Umbilical cord (tissue), 2 donors: ENCODE measurements at places on chromosomes 5 and 9.

- no peak for DNase-seq
Observed at GRCh38 chr5:82374637-82375036, 96.5 kb upstream of the RPS23 start.

- DNase-seq: no peak
Observed at GRCh38 chr5:108641596-108641995, 106.1 kb upstream of the FER start.

GRCh38 chr5:40268088-40268487 lies 411.6 kb upstream of the PTGER4 start:
- peak; percentile 11 for DNase-seq

GRCh38 chr9:97237311-97237786 lies 70.1 kb upstream of the CCDC180 start:
- DNase-seq: no peak

- no peak for DNase-seq
Observed at GRCh38 chr5:130333089-130333488, 428.8 kb downstream of the CHSY3 start.

- no peak for DNase-seq
Observed at GRCh38 chr5:106757672-106758071, 913.1 kb downstream of the EFNA5 start.

GRCh38 chr9:21833090-21833801 lies 30.8 kb downstream of the MTAP start:
- DNase-seq: no peak

GRCh38 chr5:151667083-151667482 lies 19.6 kb downstream of the SPARC start:
- no peak for DNase-seq

- no peak for DNase-seq
Observed at GRCh38 chr5:121982893-121983285, 21.1 kb downstream of the SRFBP1 start.

GRCh38 chr5:149528281-149529060 lies 22.8 kb downstream of the CSNK1A1 start:
- DNase-seq: no peak

DNA sequence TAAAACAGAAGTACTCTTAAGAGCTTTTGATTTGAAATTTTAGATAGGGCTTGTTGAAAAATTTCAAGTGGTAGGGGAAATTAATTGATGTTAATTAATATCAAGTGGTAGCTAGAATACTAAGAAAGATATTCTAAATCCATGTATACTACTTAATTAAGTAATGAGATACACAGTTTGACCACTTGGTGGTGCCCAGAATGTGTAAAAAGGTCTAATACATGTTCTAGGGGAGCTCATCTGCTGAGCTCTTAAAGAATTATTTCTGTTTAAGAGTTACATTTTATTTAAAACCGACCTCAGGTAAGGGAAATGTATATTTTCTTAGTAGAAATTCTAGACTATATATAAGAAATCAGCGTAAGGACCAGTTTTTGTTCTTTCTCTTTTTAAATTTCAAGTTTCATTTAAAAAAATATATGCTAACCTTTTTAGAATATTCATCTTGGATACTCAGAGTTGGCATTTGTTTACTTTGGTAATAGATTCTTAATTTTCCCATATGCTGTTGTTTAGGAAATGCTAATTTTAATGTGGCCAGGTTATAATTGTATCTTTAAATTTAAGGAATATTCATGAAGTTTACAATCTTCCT lies 61.5 kb downstream of the LNPEP start:
- DNase-seq: peak; percentile 57

DNA sequence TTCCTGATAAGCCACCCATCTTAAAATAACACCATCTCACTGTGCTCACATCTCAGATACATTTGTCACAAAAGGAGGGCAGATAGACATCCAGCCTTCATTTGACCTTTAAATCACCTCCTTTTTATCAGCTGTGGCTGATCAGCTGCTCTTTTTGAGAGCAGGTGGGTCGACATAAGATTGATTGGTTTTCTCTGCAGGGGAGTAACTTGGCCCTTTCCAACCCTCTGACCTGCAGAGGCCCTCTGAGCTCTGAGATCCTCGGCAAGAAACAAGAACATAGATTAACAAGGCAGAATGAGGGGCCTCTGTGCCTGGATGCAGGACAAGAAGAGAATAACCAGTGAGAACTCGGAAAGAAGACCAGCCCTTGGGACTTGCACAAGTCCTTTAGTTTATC lies 33.5 kb upstream of the GLRA1 start:
- DNase-seq: no peak

DNA sequence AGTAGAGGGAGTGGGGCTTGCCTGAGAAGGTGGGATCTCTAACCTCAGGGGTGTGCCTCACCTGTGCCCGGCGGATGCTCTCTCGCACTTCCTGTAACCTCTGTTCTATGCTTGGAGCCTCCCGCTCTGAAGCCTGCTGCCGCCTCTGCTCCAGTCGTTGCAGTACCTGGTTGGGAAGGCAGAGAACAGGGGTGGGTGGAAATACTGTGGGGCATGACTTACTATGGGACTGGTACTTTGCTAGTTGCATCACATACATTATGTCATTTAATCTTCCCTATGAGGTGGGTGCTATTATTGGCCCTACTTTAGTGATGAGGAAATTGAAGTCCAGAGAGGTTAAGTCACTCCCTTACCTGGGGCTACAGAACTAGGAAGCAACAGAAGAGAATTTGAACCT lies 5.2 kb downstream of the FCHSD1 start:
- no peak for DNase-seq

DNA sequence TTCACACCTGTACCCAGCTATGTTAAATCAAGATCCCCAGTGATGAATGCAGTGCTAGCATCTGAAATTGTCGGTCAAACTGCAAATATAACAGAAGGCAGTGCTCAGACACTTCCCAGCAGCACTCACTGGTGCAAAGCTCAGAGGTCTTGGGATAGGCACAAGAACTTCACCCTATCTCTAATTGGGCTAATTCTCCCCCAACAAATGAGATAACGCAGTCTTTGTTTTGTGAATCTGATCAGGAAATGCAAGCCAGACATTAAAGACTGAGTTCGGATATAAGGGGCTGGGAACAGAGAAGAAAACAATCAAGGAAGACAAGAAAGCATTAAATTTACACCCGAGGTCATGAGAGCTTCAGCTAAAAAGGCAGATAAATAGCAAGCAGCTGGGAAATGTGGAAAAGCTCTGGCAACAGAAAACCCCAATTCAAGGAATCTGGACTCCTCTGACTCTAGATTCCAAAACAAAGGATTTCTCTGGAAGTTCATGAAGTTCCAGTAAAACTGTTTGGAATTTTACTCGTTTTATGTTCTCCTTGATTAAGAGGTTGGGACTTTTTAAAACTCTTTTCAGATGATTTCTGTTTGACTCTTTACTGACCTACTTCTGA lies 65.1 kb downstream of the GNA14 start:
- no peak for DNase-seq

DNA sequence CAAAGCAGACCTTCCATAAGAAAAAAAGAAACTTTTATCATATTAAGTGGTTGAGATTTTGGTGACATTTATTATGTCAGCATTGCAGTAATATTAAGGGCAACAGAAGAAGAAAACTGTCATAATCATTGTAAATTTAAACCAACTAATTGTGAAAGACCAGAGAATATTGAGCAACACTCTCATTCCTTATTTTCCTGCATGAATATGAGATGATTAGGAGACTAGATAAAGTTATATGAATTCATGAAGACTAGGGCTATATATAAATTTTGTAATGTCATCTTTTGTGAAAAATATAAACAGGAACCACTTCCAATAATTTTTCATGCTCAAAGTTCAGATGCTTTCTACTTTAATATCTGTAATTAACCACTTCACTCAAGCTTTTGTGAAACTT lies 974.5 kb upstream of the CDH10 start:
- DNase-seq: no peak

GRCh38 chr5:5318426-5319190 lies 103.9 kb upstream of the ICE1 start:
- peak; percentile 34 for DNase-seq

- DNase-seq: no peak
Observed at GRCh38 chr5:15549961-15550360, 50.0 kb downstream of the FBXL7 start.

DNA sequence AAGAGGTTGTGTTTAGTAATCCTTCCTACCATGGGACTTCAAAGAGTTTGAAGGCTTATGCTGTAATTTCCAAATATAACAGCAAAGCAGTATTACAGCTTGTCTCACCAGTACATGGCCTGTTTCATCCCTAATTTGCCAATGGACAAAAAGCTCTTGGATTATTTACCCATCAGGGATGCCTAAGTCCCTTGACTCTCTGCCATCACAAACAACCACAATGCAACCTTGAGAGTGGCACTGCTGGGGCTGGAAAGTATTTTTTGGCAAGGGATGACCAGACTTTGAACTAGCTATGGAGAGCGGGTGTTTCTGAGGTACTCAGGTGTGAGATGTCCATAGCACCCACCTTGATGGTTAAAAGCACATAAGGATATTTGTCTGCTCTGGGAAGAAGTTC lies 9.1 kb downstream of the MAMDC2 start:
- no peak for DNase-seq

DNA sequence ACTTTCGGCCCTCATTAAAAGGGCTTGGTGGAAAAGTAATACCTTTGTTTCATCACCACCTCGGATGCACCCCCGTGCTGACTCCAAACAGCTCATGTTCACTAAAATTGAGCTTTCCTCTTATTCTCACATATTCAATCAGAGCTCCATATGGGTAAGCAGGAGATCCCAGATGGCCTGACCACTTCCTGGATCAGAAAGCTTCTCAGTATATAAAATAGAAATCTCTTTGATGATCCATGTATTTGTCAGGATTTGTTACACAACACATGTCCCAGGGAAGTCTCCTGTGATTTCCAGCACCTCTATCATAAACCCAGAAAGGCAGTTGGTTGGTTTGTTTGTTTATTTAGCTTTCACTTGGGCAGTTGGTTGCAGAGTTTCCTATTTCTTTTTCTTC lies 402.0 kb downstream of the MLLT3 start:
- DNase-seq: peak; percentile 47

GRCh38 chr5:107669096-107670031 lies 1.4 kb downstream of the EFNA5 start:
- peak; percentile 46 for DNase-seq

DNA sequence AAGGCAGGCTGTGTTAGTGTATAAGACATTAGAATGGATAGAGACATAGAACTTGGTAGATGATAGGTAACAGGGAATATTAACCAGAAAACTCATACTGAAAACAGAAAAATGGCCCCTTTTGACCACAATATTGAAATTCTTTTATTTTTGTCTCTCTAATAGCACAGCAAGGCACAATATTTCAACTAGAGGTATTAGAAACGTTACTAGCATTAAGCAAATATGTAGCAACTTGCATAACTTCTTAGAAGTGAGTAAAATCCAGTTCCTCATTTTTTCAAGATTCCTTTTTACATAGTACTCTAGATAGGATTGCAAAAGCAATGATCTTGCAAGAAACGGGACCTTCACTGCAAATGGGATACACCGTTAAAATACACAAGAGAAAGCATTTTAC lies 102.7 kb upstream of the VCAN start:
- peak; percentile 6 for DNase-seq

DNA sequence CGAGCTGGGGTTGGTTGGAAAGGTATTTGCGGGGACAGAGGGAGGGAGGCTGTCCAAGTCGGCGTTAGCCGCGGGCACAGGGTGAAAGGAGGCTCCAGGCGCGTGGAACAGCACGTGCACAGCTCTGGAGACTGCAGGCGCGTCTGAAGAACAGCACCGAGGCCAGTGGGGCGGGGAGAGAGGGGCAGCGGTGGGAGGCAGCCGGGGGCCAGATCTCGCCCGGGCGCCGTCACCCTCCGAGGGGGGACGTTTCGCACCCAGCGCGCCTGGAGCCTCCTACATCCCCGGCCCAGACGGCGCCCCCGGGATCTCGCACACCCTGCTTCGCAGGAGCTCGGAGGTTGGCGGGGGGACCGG lies 79.6 kb downstream of the NTNG2 start:
- DNase-seq: no peak

DNA sequence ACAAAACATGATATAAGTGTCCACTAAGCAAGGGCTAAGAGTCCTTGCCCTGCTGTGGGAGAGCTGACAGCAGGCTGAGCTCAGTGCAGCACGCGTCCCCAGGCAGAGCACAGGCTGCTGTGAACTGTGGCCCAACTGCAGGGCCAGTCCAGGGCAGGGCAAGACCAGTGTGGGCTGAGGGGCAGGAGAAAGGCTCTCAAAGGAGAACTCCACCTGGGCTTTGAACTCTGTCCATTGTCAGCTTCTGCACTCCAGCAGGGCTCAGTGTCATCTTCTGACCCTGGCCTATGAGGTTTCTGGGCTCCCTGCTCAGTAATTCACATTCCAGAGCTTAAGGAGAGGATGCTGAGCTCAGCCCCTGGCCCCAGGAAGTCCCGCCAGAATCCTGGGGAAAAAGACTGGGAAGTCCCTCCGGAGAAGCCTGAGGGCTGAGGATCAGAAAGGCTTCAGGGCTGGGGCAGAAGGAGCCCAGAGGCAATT lies 37.4 kb downstream of the LHFPL2 start:
- peak; percentile 46 for DNase-seq

GRCh38 chr5:40754381-40755092 lies 1.2 kb downstream of the TTC33 start:
- peak; percentile 74 for DNase-seq

DNA sequence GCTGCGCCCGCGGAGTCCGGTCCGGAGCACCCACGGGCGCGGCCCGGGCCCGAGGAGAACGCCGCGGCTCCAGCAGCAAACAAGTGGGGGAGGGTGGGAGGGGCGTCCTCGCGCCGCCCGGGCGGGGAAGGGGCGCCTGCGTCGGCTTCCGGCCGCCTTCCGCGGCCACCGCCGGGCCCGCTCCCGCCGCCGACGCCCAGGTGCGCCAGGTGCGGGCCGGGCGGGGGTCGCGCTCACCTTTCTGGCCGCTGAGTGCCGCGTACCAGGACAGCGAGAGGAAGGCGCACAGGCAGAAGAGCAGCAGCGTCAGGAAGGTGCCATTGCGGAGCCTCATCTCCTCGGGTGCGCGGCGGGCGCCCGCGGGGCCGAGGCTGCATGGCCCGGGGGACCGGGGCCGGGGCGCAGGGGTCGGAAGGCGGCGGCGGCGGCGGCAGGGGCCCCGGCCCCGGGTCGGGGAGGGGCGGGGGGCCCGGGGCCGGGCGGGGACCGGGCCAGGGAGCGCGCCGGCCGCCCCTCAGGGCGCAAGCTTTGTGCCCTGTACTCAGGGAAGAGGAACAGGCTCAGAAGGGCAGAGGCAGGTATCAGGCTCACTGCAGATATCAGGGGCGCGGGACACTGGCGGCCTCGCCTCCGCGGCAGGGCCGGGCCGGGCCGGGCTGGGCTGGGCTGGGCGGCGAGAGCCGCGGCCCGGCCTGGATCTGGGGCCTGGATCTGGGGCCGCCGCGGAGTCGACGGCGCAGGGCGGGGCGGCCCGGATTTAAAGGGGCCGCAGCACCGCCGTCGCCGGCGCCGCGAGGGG lies at the start of gene MGAT4B:
Gene MGAT4B, minus strand, starts transcription at position 617 of the 799 bp plus-strand sequence. Its CDS starts 283 bp downstream, at position 334.
- DNase-seq: peak; percentile 84

DNA sequence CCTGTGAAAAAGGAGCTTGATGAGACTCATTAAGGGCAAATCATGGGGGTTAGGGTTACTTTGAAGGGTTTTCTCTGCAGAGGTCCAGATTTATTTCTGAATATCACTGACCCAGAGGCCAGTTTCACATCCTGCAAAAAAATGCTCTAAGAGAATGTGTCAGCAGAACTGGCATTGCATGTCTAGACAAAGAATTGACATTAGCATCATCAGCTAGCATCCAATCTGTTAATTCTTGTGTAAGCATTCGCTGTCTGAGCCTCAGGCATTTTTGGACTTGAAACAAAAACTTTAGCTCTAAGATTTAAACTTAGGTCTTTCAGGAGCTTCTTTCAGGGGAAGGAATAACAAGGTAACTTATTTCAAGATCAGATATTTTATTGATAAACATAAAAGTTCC lies 187.9 kb upstream of the ELL2 start:
- DNase-seq: peak; percentile 67

GRCh38 chr9:81069923-81070322 lies 619.4 kb downstream of the TLE1 start:
- no peak for DNase-seq
